ENCODE measurements at places on chromosomes 16 and 17.

GRCh38 chr17:57040571-57040970 lies 44.5 kb upstream of the AKAP1 start:
- DNase-seq: no peak

DNA sequence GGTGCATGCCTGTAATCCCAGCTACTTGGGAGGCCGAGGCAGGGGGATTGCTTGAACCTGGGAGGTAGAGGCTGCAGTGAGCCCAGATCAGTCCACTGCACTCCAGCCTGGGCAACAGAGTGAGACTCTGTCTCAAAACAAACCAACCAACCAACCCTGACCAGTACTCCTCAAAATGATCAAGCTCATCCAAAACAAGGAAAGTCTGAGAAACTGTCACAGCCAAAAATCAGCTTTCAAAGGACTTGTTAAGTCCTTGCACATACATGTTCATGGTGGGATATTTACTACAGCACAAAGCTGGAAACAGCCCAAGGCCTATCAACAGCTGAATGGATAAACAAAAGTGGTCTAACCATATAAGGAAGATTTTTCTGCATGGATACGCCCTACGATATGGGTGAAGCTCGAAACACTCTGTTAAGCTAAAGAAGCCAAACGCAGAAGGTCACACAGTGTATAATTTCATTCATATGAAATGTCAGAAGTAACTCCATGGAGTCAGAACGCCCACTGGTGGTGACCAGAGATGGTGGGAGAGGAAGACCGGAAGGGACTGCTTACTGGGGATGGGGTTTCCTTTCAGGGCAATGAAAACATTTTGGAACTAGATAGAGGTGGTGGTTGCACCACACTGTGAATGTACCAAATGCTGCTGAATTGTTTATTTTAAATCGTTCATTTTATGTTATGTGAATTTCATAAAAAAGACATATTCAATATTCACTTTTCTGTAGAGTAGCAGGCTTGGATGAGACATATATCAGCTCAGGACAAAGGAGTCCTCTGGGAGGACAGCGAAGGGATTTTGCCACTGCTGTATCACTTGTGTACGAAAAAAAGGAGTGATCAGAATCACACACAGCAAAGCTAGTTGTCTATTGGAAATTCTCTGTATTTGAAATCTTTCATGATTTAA lies 17.7 kb downstream of the CCL17 start:
- no peak for DNase-seq

DNA sequence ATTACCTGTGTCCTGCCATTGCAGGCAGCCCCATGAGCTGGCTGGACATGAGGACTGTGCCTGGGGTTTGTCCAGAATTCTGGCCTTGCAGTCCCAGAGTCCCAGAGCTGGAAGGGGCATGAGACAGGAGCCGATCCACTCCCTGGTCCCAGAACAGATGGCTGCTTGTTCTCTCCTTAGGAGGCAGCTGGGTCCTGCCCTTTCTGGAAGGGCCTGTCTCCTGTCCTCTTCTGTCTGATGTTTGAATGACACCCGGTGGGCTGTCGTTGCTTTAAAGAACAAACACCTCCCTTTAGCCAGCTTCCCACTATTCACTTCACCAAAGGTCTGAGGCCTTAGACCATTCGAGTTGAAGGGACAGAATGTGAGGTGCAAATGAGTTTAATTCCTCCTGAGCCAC lies 63.8 kb downstream of the RAP1GAP2 start:
- DNase-seq: no peak

- no peak for DNase-seq
Measured at GRCh38 chr17:34517406-34517805, 62.0 kb upstream of the TMEM132E start.

DNA sequence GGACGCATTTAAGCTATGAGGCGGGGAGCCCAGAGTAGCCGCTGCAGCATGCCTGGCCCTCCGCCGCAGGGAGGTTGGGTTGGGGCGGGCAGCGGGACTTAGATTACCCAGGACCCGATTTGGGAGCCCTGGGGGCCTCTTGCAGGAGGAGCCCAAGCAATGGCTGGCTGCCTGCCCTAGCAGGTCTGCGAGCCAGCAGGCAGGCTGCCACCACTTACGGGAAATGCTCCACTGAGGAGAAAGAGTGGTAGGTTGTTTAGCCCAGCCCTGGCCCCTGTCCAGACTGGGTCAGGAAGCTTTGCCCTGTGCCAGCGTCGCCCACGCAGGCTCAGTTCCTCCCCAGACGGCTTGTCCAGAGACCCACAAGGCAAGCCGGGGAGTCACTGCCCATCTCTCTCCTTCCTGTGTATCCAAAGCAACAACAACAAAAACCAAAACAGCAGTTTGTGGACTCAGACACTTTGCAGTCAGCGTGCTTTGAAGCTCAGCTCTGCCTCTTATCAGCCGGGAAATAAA lies 10.3 kb upstream of the TVP23A start:
- DNase-seq: no peak
